Stimulated activated CD4-positive, alpha-beta T cell treated with anti-CD3 and anti-CD28 coated beads, TNF-alpha, amount 100 ng/mL, for 24 hours (primary cell): ENCODE measurements at places on chromosomes 5 and 9.

DNA sequence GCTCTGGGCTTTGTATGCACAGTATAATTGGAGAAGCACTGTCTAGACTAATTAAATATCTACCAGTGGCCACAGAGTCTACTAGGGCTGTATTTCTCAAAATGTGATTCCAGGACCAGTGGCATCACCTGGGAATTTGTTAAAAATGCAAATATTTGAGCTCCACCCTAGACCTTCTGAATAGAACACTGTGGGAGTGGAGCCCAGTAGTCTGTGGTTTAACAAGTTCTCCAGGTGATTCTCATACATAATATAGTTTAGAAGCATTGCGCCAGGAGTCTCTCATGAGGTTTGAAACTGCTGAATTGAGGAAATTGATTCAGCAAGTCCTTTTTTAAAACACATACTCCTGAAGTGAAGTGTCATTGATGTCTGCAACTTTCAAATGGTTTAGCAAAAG lies 74.7 kb downstream of the FCHO2 start:
- no peak for DNase-seq

GRCh38 chr5:15585128-15585527 lies 85.1 kb downstream of the FBXL7 start:
- DNase-seq, result no peak

- DNase-seq, result no peak
These were observed 53.7 kb downstream of the IPO11 start for GRCh38 chr5:62465985-62466925.

- DNase-seq, result no peak
These were observed 161.1 kb downstream of the MAST4 start for GRCh38 chr5:66757219-66757833.

DNA sequence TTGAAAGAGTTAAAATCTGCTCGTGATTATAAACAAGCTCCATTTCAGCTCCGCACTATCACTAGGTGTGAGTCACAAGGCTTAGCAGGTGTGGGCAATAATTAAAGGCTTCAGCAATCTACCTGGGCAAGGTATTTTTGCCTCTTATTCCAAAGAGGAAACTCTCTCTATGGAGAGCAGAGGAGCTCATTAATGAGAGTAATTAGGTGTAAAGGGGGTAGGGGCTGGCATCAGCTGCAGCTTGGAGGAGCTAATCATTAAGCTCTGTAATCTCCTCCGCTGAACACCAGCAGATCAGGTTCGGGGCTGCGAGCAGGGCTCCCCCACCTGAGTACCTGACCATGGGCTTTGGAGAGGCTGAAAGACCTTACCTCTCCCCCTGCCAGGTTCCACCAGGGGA lies 129.2 kb downstream of the CRB2 start:
- no peak for DNase-seq

DNA sequence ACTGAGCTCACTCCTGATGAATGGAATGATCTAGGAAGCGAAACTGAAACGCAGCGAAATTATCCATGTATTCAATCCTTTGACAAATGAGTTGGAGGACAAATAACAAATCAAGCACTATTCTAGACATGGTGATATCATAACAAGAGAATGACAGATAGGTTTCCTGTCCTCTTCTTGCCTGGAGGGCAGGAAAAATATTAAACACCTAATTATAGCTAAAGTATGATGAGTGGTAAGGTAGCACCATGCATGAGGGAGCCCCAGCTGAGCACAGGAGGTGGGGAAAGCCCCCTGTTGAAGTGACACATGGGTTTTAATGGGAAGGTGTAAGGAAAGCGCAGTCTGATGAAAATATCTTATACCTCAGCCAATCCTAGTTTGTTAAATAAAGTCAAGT lies 225.2 kb downstream of the NPR3 start:
- no peak for DNase-seq

DNA sequence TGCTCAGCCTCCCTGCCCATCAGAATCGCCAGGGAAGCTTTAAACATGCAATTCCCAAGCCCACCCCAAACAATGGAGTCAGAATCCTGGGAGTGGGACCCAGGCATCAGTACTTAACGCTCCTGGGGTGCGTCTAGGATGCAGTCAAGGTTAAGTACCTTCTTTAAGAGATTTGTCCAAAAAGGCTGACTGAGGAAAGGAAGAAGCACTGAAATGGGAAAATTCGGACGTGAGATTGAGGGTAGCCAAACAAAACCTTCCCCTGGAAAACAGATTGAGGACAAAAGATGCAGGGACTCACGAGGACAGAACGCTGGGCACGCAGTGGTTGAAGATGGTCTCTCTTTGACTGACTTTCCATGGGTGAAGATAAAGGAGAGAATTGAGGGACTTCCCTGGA lies 143.5 kb downstream of the MTX3 start:
- no peak for DNase-seq

DNA sequence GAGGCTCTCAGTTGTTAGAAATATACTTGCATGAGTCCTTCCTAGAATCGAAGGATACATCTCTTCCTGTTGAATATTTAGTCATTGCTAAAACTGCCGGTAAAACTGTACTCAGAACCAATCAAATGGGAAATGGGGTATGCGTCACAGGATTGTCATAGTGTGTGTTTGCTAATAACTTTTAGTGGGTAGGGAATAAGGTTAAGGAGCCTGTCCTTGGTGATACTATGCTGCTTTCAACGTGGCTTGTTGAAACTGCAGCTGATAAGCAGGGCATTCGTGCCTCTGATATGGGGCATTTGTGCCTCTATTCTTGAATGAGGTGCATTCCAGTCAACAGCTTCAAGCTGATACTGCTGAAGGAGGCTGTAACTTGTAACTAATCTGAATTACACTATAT lies 26.6 kb downstream of the HABP4 start:
- DNase-seq, result no peak

GRCh38 chr9:85536076-85536475 lies 205.7 kb downstream of the AGTPBP1 start:
- no peak for DNase-seq
